ENCODE measurements at places on chromosomes 6 and 20.

DNA sequence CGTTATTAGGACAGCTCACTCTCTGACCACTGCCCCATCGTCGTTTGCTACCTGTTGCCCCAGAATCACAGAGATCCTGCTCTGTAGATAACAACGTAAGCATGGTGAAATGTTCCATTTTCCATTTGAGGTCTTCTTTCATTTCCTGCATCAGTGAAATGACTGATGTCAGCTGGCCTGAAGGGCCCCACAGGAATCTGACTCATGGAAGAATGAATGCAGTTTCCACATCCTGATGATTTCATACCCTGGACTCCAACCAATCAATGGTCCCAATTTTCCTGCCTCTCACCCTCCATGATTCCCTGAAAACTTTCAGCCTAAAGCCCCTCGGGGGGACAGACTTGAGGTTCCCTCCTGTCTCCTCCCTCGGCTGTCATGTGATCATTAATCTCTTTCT lies 394.4 kb upstream of the CDH4 start:
- DNase-seq: no peak

DNA sequence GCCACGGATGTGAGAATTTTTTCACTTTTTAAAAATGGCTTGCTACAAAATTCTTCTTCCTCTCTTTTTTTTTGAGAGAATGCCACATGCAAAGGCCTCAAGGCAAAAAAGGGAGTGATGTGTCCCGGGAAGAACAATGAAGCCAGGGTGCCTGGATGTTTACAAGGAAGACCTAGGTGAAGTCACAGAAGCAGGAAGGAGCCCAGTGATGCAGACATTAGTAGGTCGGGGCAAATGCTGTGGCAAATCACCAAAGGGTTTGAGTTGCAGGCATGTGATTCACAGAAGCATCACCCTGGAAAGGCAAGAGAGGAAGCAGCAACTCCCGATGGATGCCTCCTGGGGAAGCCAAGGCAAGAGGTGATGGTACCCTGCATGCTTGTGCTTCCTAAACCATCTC lies 46.8 kb downstream of the FARS2 start:
- DNase-seq: no peak

DNA sequence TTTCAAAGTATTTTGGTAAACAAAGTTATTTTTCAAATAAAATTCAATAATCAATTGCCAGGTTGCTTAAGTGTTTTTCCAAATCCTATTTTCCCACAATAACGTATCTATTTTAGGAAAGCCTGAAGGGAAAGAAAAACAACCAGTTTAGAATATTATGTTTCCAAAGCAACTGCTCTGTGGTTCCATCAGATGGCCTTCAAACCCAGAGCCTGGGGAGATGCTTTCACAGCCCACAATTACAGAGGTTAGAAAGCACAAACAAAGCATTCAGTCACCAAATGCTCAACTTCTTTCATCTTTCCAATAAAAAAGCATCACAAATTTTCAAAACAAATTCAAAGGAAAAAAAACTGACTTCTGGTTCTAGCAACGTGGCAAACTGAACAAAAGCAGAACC lies 66.0 kb downstream of the ELOVL5 start:
- DNase-seq: no peak

GRCh38 chr6:125655511-125655910 lies 93.9 kb upstream of the HEY2 start:
- no peak for DNase-seq

GRCh38 chr20:39993742-39994141 lies 695.3 kb downstream of the MAFB start:
- no peak for DNase-seq

- no peak for DNase-seq
Observed at GRCh38 chr6:56727097-56727850, 84.6 kb upstream of the DST start.

DNA sequence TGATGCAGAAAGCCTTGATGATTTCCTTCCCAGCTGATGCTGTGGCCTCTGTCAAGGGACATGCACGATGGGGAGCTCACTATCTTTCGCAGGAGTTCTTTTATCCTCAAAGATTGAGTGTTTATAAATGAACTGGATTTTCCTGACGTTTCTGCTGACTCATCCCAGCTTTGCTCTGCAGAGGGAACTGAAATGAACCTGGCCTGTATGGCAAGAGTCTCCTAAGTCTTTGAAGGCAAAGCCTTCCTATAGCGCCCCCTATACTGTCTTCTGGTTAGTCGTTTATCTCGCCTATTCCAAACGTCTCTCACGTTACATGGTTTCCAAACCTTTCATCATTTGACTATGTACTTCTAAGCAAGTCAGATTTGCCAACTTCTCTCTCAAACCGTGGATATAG lies 565.3 kb downstream of the KIF16B start:
- no peak for DNase-seq
